ENCODE measurements at places on chromosomes 16 and 17. TPM values are rescaled to one million over a fixed set of nuclear protein-coding genes. Genes with fewer than 3 reads are reported as not detected.

Gene CPNE7
- total RNA-seq, result 1.3 TPM

Gene SLC38A7
- total RNA-seq, result 43.7 TPM

Gene UTS2R
- not detected for total RNA-seq

Gene PRR35
- total RNA-seq, result not detected

Gene TMEM92
- 0.07 TPM for total RNA-seq

Gene OR1A1
- not detected for total RNA-seq

Measured in smooth muscle cell of the pulmonary artery (primary cell).